ENCODE measurements at places on chromosomes 7 and 10.

GRCh38 chr10:62352356-62352970, 21.7 kb upstream of the ZNF365 start:
- no peaks in the 10 kb centered on the region for H3K27me3 ChIP-seq
- no peak overlapping the region for H3K27ac ChIP-seq
- no peaks in the 10 kb centered on the region for H3K36me3 ChIP-seq
- H3K4me1 ChIP-seq, result no peaks in the 10 kb centered on the region

GRCh38 chr10:101570428-101571270, 17.4 kb downstream of the POLL start:
- H3K27me3 ChIP-seq, result peaks cover 8% of the 10 kb centered on the region
- H3K4me3 ChIP-seq, result peak overlapping the region; percentile 64
- H3K36me3 ChIP-seq, result no peaks in the 10 kb centered on the region
- DNase-seq, result no peak
- peaks cover 32% of the 10 kb centered on the region for H3K4me1 ChIP-seq

DNA sequence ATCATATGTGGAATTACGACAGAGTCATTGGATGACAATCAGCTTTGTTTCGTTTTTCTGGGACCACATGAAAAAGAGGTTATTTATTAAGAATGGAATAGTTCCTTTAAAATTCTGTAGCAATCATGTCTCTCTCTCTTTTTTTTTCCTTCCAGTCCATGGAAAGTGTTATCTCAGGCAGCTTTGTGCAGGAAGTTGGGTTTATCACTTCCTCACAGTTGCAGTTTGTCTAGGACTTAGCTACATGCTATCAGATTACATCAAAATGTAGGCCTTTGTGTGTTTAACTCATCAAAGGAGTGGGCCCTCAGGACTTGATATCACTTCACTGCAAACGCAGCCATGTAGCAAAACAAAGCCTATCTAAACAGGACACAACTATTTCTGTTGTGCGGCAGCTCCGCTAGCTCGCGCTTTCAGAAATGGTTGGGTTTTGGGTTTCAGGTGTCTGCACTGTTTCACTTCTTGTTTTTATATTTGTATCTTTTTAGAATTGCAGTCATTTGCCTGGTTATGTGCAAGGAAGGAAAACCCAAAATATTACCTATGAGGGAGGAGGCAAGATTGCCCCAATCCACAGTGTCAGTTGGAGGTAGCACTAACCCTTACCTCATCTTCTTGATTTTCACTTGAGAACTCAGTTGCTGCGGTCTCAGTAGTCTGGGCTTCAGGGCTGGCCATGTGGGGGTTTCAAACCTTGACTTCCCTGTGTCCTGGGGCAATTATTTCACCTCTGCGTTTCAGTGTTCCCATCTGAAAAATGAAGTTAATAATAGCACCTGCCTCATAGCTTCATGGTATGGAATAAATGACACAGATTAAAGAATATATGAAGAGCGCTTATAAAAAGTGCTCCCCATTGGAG, 66.7 kb downstream of the HHEX start:
- H3K4me1 ChIP-seq, result peaks cover 38% of the 10 kb centered on the region
- H3K4me3 ChIP-seq, result no peak overlapping the region
- H3K36me3 ChIP-seq, result no peaks in the 10 kb centered on the region
- no peaks in the 10 kb centered on the region for H3K27me3 ChIP-seq
- no peak for DNase-seq

- no peak overlapping the region for H3K27ac ChIP-seq
- no peak overlapping the region for H3K4me3 ChIP-seq
- no peaks in the 10 kb centered on the region for H3K36me3 ChIP-seq
- H3K27me3 ChIP-seq, result no peaks in the 10 kb centered on the region
Observed at GRCh38 chr7:24130631-24131030, 153.4 kb upstream of the NPY start.

DNA sequence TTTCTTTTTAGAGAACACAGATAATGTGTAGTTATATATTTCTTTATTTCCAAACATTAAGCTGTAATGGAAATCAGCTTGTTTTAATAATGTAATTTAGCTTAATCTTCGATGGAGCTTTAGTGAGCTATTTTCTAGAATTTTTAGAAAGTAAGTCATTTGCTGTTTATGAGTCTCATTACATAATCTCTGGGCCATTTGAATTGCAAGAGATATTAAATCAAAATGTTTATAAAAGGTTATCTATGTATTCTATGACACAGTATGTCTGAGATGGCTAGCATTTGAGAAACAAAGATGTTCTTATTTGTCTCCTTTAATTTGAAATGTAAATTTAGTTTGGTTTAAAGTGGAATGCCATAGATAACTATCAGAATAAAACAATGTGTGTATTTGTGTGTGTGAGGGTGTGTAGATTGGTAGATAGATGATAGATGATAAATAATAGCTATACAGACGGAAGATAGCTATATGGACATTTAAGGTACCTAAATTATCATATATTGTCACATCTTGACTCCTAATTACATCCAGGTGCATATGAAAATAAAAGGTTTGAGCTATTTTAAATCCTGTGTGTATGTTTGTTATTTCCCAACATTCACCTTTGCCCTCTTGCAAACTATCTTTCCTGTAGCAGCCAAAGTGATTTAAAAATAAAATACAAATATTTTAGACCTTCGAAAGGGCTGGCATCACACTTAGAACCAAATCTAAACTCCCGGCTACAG, 478.0 kb upstream of the KLF6 start:
- no peaks in the 10 kb centered on the region for H3K36me3 ChIP-seq
- no peak for DNase-seq
- peaks cover 42% of the 10 kb centered on the region for H3K4me1 ChIP-seq
- no peaks in the 10 kb centered on the region for H3K27me3 ChIP-seq
- no peak overlapping the region for H3K27ac ChIP-seq
- no peak overlapping the region for H3K4me3 ChIP-seq

DNA sequence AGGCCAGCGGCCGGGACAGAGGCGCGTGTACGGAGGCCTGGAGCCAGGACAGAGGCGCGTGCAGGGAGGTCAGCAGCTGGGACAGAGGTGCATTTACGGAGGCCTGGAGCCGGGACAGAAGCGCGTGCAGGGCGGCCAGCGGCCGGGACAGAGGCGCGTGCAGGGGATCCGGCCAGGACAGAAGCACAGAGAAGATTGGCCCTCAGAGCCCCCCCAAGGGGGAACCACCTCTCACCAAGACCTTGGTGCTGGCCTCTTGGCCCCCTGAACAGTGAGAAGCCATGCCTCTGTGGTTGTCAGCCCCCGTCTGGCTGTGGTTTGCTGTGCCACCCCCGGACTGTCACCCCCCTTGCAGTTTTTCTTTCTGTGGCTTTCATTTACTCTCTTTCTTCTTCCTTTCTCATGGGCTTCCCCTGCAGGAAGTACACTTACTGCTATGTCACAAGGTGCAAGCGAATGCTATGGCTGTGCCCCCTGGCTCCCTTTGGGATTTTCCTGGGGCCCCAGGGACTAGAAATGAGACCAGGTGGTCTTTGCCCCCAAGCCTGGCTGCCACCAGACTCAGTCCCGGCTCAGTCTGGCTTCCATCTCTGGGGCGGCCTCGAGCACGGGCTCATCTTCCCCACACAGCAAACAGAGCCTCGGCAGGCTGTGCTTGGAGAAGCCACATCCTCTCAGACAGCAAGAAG, 41.1 kb downstream of the INSIG1 start:
- H3K4me1 ChIP-seq, result no peaks in the 10 kb centered on the region
- no peak overlapping the region for H3K27ac ChIP-seq
- no peaks in the 10 kb centered on the region for H3K36me3 ChIP-seq
- no peaks in the 10 kb centered on the region for H3K27me3 ChIP-seq

- H3K27me3 ChIP-seq, result no peaks in the 10 kb centered on the region
- no peak overlapping the region for H3K4me3 ChIP-seq
- H3K36me3 ChIP-seq, result peaks cover 2% of the 10 kb centered on the region
- peaks cover 22% of the 10 kb centered on the region for H3K4me1 ChIP-seq
- DNase-seq, result no peak
Observed at GRCh38 chr10:70221030-70221429, 12.2 kb downstream of the PPA1 start.

- no peaks in the 10 kb centered on the region for H3K36me3 ChIP-seq
- no peak overlapping the region for H3K4me3 ChIP-seq
- H3K27me3 ChIP-seq, result no peaks in the 10 kb centered on the region
- no peak for DNase-seq
Observed at GRCh38 chr7:112267944-112268691, 61.6 kb downstream of the ZNF277 start.
